ENCODE measurements at places on chromosomes 16 and 17.

DNA sequence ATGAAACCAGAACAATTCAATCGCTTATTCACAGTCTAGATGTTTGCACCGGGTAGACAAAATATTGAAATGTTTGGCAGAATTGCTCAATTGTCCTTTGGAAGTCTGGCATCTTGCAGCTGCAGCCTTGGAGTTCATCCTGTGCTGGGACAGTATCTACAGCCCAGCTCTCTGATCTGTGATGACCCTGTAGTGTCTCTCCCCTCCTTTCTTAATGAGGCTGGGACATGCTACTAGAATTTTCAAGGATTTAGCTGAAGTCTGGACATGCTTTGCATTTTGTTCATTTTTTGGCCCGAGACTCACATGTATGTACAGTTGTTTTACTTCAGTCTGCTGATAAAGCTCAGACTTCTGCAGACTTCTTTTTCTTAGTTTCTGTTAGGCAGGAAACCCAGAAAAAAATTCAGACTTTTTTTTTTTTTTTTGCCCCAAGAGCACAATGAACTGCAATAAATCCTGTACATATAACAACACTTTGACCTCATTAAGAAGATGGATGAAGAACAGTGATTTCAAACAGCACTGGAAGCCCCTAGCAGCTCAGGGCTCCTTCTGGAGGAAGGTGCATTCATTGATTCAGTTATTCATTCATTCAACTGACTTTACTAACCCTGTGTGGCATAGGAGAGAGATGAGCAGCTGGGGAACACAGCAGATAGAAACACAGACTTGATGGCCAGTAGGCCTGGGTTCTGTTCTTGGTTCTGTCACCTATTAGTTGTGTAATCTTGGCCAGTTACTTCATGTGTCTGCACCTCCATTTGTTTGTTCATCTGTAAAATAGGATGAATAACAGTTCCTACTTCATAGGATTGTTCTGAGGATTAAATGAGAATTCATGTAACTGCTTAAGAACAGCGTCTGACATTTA is 210.0 kb downstream of the MAP2K4 start:
- no peak for DNase-seq

GRCh38 chr17:15650741-15651582 is 31.5 kb upstream of the FBXW10B start:
- DNase-seq, result no peak

DNA sequence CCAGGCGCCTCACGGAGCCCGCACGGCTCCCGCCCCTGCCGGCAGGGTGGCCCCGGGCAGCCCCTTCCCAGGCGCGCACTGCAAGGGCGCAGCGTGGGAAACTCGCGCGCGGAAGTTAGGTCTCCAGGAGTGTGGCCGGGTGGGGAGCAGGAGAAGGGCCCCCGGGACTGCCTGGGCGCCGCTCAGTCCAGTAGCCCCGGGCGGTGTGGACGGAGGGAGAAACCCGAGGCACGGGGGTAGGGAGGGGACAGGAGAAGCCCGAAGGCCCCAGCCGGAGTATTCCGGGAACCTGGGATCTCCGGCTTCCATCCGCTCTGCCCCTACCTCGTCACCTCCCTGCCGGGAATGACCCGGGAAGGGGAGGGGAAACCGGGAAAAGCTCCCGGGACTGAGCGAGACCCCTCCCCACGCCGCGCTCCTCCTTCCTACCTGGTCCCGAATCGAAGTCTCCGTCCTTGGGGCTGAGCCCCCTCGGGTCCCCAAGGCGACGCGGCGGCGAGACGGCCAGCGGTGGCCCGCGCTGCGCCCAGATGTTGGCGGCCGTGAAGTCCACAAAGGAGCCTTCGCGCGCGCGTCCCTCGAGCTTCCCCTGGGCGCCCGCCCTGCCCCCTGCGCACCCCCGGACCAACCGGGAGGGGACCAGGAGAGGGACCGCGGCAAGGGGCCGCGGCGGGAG is 418 bp downstream of the SOCS3 start:
- DNase-seq, result no peak

DNA sequence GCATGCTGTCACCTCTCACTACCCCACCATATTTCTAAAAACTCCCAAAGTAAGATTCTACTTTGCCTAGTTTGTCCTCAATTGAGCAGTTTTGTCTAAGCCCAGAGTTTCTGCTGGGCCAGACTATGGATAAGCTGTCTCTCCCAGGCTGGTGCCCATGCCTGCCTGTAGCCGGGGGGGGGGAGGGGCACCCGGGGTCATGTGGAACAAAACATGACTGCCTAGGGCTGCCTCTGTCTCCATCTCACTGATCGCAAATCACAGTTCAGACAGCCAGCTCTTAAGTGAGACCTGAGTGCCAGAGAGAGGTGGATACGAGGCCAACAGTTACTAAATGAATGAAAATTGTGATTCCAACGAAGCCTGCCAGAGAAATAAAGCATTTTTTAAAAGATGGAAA is 78.8 kb upstream of the RPRML start:
- DNase-seq, result no peak

- no peak for DNase-seq
Observed at GRCh38 chr17:78929908-78930775, 5.0 kb upstream of the TIMP2 start.

GRCh38 chr17:10052106-10052813 is 146.1 kb downstream of the GAS7 start:
- no peak for DNase-seq

DNA sequence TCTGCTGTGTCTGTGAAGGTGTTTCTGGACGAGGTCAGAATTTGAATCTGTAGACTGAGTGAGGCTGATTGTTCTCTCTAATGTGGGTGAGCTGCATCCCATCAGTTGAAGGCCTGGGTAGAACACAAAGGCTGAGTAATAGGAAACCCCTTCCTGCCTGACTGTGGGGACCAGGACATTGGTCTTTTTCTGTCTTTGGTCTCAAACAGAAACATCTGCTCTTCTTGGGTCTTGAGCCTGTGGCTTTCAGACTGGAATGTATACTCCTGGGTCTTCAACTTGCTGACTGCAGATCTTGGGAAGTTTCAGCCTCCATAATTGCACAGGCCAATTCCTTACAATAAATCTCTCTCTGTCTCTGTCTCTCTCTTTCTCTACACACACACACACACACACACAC is 19.6 kb upstream of the LRRC75A start:
- DNase-seq, result no peak

DNA sequence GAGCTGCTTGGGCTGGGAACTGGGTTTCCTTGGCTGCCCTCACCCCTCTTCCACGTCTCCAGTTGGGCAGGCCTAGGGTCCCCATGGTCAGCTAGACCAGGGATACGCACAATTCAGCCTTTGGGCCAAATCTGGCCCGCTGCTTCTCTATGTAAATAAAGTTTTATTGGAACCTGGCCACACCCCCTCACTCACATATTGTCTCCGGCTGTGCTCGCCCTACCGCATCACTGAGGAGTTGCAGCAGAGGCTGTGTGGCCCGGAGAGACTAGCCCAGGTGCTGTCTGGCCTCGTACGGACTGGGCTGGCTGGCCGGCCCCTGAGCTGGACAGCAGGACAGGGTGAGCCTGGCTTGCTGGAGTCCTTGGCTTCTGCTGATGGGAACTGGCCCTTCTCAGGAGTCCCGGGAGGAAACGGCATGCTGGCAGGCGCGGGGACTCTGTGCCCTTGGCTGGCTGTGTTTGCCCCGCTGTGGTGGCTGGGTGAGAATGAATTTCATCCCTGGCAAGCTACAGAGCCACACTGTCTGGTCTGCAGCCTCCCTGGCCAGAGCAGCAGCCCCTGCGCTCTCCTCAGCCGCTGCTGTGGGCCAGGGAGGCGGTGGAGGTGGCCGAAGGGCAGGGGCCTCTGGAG is 82.0 kb downstream of the ENGASE start:
- DNase-seq, result no peak

- no peak for DNase-seq
Observed at GRCh38 chr16:81337097-81337496, 22.3 kb downstream of the GAN start.

DNA sequence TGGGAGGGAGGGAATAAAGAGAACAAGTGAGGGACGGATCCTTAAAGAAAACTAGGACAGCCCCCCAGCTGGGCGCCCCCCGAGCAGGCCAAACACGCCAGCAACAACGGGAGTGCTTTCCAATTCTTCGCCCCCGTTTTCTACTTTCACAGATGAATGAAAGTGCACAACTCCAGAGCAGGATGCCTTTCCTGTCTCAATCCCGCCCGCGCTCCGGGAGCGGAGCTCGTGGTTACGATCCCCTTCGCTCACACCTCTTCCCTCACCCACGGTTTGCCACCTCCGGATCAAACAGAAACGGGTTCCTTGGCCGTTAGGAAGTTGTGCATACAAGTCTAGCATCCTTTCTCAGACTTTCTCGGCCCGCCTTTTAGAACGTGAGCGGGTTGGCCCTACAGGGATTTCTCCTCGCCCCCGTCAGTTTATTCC is 680 bp downstream of the SKA2 start:
- DNase-seq, result no peak

- no peak for DNase-seq
Observed at GRCh38 chr17:78117027-78117981, 11.3 kb downstream of the TMC6 start.

GRCh38 chr17:18055597-18055996 is 16.4 kb downstream of the GID4 start:
- DNase-seq, result no peak

- no peak for DNase-seq
Observed at GRCh38 chr17:16947470-16947869, 24.4 kb downstream of the TNFRSF13B start.

DNA sequence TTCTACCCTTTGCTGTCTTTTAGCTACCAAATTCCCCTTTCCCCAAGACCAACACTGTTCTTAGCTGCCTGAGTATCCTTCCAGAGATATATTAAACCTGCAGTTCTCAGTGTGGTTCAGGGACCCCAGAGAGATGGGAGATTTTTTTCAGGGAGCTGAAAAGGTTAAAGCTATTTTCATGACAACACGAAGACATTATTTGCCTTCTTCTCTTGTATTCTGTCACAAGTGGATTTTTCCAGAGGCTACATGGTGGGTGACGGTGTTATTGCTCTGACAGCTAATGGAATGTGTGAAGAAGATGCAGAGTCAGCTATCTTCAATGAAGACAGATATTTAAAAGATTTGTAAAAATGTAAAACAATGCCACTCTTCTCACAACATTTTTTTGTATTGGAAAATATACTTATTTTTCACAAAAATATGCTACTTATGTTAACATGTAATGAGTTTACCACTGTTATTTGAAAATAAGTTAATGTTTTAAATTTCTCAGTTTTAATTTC is 69.0 kb downstream of the CFDP1 start:
- no peak for DNase-seq

DNA sequence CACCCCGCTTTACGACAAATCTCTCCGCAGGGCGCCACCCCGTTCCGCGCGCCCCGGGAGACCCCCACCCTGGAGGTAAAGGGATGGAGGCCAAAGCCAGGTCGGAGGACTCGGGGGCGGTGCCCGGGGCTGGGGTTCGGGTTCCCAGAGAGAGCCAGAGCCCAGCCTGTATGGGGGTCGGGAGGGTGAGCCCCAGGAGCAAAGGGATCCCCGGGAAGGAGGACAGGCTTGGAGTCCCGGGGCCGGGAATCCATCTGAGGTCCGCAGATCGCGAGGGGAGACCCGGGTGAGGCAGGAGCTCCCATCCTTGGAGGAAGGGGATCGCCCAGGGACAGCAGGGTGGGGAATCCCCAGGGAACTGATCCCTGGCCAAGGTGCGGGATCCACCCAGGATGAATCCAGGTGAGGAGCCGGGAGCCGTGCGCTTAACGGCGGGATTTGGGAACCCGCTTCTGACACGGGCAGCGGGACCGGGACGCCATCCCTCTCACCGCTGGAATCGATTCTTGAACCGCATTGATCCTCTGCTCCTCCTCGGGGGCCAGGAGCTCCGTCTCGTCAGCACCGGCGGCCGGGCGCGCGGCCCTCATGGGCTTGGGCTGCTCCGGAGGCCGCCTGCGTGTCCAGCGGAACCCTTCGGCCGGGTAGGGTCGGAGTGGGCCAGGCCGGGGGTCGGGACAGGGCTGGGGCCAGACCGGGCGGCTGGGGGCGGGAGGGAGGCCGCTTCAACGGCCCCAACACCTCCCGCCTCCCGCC is at the start of gene MMD:
TSS of gene MMD (minus strand) at position 657 of the 756 bp plus-strand sequence. CDS start at position 517, 140 bp downstream.
- DNase-seq, result no peak

- DNase-seq, result no peak
Observed at GRCh38 chr16:17304491-17305119, 166.2 kb downstream of the XYLT1 start.

GRCh38 chr16:66544016-66544757 is 5.7 kb downstream of the TK2 start:
- DNase-seq, result no peak

- peak; percentile 23 for DNase-seq
Observed at GRCh38 chr16:70018254-70018653, 67.1 kb downstream of the CLEC18A start.

DNA sequence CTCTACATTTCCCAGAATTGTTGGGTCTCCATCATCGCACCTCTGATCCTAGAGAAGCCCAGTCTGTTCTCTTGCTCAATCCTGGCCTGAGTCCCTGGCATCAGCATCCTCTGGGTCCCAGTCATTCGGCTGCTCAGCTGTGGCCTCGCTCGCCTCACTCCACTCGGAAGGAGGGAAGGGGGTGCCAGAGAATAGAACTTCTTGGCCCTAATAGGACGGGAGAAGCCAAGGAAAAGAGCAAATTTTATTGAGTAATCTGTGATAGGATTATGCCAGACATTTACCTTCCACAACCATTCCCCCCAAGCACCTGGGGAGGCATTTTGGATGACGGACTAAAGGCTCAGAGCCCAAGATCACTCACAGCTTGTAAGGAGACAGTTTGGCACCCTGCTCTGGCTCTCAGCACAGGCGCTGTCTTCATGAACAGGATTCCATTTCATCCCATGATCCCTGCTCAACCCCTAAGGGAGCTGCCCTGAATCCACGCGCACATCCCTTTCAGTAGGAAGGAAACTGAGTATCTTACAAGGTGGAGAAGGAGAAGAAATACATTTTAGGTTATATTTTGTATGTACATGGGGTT is 498 bp upstream of the CLEC10A start:
- no peak for DNase-seq

DNA sequence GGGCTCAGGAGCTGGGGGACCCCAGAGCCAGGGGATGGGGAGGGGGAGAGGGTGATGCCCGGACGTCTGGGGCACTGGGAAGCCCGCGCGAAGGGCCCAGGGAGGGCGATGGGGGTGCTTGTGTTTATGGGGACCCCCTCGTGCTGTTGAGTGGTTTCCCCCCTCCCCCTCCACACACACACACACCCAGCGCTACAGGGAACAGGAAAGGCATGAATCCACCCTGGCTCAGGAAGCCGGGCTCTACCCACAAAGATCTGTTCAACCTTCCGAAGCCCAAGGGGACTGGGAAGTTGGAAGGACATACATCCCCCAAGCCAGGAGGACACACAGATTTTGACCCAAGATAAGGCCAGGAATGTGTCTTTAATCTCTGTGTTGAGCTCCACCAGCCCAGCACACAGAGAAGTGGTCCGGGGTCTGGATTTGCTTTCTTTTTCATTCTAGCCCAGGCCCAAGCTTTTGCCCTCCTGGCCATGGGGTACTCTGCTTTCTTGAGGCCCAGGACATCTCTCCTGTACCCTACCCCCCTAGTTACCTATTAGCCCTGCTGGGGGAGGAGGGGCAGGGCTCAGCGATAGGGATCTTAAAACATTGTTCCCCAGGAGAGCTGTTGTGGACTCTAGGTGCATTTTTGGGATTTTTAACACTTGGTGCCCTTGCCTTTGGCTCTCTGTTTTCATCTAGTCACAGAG is 1.2 kb downstream of the UBALD2 start:
- DNase-seq, result no peak

Data from stimulated activated CD4-positive, alpha-beta T cell treated with anti-CD3 and anti-CD28 coated beads, TNF-alpha, amount 100 ng/mL, for 1 hour (primary cell).